Stimulated activated CD4-positive, alpha-beta T cell treated with anti-CD3 and anti-CD28 coated beads, Interleukin-12 subunit alpha, Interleukin-12 subunit beta, amount 100 ng/mL, for 24 hours (primary cell): ENCODE measurements at places on chromosomes 5 and 9.

GRCh38 chr9:35293376-35293964 lies 131.7 kb downstream of the UNC13B start:
- DNase-seq, result no peak

DNA sequence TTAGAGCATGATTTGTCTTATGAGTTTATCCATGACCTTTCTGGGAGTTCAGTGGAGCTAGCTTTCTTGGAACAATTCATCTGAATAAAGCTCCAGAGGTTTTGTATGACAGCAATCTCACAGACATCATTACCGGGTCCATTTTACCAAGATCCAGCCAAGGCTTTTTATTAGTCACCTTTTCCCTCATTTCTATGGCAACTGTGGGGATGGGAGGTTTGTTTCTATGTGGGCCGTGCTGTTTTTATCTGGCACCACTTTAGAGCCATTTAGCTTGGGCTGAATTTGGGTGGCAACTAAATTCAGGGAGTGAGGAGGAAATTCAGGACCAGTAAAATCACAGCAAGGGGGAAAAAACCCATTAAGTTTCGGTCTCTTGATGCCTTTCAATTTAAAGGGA lies 245.7 kb downstream of the NSG2 start:
- DNase-seq, result no peak

- DNase-seq, result no peak
Observed at GRCh38 chr5:1208221-1208742, 6.9 kb downstream of the SLC6A19 start.

DNA sequence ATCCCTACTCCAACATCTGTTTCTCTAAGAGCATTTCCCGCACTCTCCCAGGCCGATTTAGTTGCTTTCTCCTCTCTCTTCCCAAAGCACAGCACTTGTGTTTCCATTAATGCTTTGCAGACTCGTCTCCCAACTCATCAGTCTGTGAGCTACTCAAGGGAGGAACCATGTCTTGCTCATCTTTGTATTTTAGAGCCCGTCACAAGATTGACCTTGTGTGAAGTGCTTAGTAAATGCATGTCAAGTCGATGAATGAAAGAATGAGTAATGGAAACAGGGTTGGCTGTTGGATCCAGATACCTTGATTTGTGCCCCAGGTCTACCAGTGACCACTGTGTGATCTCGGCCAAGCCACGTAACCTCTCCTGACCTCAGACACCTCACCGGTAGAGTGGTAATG lies 99.3 kb downstream of the KLF4 start:
- no peak for DNase-seq
